ENCODE measurements at places on chromosomes 5 and 9.

- DNase-seq = no peak
Measured at GRCh38 chr5:170551076-170551475, 47.3 kb downstream of the KCNIP1 start.

DNA sequence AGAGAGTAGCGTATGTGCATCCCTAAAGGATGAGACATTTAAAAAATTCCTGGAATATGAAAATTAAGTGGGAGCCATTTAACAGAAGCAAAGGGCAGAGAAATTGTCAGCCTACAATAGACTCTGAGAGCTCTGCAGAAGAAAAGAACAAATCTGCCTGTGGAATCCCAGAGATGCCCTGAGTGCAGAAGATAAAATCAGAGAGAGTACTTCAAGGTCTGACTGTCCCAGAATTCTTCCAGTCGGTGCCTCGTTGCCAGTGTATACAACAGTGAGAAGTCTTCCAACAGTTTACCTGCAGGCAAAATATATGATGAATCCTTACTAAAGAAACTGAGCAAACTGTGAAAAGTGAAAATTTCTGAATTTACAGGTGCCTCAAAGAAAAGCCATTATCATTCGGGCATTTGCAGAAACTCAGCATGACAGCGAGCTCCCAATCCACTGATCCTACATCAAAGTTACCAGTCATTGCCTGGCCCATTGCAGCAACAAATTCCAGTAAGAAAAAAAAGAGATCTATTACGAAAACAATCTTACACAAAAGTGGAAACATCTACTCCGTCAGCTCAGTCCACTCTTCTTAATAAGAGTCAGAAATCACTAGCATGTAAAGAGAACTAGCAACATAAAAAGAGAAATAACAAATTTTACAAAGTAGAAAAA lies 92.8 kb upstream of the VCAN start:
- no peak for DNase-seq

GRCh38 chr5:54186108-54186507 lies 124.3 kb downstream of the ARL15 start:
- no peak for DNase-seq

DNA sequence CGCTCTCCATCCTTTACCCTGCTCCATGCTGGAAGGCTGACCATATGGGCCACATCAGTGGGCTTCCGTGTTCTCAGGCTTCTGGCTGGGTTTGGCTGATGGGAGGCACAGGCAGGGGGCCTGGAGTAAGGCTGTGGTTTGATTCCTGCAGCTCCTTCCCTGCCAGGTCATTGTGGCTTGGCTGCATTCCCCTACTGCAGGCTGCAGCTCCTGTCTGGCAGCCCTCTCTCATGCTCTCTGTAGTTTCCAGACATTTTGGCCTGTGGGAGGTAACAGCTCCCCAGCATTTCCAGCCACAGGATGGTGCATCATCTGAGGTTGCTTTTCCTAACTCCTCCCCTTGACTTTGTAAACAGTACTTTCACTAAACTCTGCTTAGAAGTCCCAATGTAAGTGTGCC lies 102.0 kb upstream of the PTPN3 start:
- DNase-seq = no peak

DNA sequence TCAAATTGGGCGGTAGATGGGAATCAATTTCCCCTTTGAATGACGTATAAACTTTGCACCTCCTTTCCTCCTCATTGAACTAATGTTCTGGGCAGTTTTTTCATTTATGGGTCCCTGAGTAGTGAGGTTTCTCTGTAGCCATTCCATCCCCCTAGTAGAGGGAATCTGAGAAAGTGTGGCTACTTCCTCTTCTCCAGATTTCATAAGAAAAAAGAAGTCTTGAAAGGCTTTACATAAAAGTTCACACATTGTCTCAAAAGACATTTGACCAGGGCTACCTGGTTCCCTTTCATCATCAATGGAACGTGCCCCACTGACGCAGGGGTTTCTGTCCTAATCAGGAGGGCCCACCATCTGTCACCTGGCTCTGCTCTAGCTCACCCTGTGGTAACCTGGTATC lies 57.3 kb downstream of the CTSL start:
- no peak for DNase-seq

DNA sequence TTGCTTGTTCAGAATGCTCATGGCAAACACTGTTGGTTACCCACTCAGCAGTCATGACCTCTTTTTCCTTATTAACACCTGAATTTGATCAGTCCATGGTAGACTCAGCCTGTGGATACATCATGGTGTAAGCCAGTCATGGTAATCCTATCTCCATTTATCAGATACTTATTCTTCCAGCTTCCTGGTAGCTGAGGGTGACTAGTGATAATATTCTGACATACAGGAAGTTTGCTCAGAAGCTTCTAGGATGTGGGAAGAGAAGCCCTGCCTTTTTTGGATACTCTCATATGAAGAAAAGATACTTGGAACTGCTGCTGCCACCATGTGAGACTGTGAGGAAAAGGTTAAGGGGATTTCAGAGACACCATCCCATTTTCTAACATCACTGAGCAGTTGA lies 7.3 kb downstream of the GDA start:
- no peak for DNase-seq

- no peak for DNase-seq
Measured at GRCh38 chr9:10613419-10613818, 617 bp upstream of the PTPRD start.

GRCh38 chr5:179312557-179313235 lies 32.6 kb downstream of the ADAMTS2 start:
- no peak for DNase-seq

DNA sequence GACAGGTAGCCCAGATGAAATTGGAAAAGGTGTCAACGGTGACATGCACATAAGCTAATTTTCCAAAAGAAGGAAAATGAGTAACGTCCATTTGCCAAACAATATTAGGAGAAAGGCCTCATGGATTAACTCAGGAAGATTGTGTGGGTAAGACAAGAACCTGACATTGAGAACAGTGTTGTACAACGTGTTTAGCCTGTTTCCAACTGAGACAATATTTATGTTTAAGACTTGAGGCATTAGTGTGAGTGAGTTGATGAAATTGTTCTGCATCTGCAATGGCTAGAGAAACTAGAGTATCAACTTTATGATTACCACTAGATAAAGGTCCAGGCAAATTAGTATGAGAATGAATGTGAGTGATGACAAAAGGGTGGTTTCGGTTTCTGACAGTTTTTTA lies 191.3 kb upstream of the RAI14 start:
- no peak for DNase-seq

GRCh38 chr9:90447773-90448172 lies 194.9 kb downstream of the DIRAS2 start:
- no peak for DNase-seq

GRCh38 chr5:30001826-30002225 lies 1191.7 kb upstream of the CDH6 start:
- DNase-seq = no peak
